ENCODE measurements at places on chromosomes 2 and 18.

- DNase-seq = no peak
Observed at GRCh38 chr2:172375251-172375650, 52.1 kb upstream of the ITGA6 start.

- DNase-seq = no peak
Observed at GRCh38 chr18:12072996-12073395, 20.6 kb upstream of the ANKRD62 start.

DNA sequence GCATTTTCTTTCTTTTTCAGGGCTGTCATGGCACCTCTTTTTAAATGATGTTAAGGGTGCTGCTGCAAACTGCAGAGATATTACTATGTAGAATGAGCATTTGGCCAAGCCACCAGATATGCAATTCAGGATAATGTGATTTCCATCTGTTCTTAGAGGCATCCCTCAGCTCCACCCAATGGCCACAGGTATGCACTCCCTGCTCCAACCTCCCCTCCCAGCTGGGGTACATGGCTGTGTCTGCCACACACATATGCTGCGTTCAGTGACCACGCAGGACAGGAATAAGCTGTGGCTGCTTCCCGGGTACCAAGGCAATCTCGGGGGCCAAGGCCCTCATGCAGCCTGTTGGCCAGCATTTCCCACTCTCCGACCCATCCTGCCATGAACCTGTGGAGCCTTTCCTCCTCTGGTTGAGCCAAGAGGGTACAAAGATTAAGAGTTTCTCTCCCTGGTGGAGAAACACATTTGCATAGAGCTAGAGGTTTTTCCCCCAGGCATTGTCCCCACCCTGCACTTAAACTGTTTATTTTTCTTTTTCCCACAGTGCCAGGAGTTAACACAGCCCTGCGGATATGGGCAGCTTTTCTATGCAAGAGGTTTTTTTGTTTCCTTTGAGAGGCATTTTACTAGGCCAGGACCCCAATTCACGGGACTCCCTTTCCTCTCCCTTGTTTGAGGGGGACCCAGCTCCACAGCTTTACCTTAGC is 147.0 kb downstream of the GCA start:
- no peak for DNase-seq

GRCh38 chr18:3972291-3972930 is 482.7 kb downstream of the DLGAP1 start:
- DNase-seq = no peak

- DNase-seq = peak; percentile 59
Observed at GRCh38 chr2:234444893-234445292, 52.0 kb downstream of the ARL4C start.

DNA sequence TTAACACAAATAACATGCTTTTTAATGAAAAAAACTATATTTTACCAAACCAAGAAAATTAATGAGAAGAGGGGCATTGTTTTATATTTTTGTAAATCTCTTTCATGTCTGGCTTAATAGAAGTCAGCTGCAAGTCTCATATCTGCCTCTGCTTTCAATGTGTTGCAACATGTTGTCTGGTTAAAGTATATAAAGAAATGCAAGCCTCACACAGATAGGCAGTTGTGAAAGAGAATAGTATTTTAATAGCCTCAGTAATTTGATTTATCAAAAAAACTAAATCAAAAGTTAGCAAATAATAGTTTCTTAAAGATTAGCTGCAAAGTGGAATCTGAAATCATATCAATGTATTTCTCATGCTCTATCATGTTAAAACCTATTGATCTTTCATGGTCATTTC is 52.9 kb upstream of the NCOA1 start:
- DNase-seq = no peak

DNA sequence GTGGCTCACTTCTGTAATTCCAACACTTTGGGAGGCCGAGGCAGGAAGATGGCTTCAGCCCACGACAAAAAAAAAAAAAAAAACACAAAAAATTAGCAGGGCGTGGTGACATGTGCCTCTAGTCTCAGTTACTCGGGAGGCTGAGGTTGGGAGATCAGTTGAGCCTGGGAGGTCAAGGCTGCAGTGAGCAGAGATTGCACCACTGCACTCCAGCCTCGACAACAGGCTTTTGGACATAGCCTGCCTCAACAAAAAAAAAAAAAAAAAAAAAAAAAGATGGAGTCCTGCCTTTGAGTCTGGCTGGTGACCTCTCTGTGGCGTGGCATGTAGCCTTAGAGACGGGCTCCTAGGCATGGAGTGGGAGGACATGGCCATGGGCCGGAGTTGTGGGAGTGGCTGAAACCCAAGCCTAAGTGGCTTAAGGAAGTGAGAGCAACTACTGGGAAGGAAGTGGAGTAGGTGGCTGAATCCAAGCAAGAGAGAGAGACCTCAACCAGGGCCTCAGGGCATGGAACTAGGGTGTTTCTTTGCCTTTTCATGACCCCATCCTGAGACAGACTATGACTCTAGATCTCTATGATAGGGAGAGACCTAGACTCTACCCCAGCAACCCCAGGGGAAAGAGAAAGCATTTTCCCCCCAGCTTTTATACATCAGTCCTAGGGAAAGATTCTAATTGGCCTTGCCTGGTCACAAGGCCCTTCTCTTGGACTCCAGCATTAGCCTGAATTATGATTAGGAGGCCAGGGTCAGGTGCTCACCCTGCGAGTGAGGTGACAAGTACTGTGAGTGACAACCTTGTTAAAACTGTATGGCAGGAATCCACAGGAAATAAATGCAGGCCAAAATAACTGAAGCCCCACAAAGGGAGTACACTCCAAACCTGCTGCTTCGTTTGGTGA is 34.2 kb downstream of the NPAS2 start:
- no peak for DNase-seq

DNA sequence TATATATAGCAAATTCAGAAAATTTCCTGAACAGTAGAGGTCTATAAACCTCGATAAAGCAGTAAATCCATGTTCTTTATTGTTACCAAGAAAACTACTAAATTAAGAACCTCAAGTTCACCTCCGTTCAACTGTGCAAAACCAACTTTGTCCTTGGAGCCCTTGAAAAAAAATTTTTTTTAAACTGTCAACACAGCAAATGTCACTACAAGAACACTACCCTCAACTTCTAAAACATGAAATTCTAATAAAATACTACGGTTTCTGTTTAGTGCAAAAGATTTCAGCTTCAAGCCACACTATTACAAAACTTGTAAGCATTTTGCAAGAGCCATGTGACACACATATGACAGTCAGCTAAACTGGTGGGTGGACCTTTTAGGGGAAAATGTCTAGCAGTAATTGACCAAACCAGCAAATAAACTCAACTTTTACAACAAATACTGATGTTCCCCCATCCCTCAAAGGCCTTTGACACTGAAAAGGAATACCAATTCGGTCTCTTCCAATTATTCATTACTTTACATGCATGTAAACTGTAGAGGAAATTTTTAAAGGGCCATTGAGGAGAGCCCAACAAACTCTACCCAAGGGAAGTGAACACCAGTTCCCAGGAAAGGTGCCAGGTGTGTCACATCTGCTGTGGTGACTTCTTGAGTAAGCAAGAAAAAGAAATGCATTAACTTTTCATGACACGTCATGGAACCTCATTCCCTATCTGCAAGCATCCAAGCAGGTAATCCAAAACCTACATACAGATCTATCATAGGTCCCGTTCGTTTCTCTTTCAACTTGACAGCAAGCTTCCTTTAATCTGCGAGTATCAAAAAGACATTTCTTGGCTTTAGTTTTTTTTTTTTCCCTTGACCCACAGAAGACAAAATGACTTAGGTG is 1.4 kb downstream of the RAB1A start:
- DNase-seq = no peak

- DNase-seq = no peak
Observed at GRCh38 chr2:119429225-119429981, 2.3 kb upstream of the TMEM37 start.

DNA sequence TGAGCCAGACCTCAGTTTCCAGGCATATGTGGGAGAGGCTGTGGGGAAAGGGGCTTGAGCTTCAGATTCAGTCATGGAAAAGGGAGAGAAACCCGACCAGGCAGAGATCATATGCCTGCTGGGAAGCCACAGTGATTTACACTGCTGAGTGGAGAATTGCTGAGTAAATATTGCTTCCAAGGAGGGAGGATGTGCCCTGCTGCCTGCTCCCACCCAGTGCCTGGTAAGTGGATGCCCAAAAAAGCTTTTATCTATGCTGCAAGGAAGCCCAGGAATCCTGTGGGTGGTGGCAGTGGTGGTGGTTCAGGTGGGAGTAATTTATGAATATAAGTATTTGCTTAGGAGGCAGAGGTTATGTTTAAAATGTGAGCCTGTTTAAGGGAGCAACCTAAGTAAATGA is 39.5 kb downstream of the INO80C start:
- no peak for DNase-seq

DNA sequence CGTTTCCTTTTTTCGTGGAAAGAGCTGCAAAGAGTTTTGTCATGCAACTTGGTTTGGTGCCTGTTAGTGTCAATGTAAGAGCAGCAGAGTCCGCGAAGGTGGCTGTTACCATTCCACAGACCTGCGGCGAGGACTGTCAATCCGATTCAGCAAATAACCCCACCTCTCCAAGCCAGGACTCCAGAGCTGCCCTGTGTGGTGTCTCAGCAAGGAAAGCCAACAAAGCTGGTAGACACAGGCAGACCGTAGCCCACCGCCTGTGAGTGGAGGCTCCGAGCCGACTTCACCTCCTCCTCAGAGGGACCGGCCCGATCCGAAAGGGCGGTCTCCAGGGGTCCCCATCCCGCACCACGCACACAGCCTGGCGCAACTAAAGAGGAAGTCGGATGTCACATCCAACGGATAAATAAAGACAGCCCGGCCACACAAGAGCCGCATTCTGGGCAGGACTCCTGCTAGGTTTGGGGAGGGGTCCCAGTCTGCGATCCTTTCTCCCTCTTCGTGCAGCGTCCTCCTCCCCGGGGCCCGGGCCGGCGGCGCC is 819 bp downstream of the ANKRD44 start:
- no peak for DNase-seq

- no peak for DNase-seq
Observed at GRCh38 chr2:160694221-160694620, 200.6 kb upstream of the RBMS1 start.

DNA sequence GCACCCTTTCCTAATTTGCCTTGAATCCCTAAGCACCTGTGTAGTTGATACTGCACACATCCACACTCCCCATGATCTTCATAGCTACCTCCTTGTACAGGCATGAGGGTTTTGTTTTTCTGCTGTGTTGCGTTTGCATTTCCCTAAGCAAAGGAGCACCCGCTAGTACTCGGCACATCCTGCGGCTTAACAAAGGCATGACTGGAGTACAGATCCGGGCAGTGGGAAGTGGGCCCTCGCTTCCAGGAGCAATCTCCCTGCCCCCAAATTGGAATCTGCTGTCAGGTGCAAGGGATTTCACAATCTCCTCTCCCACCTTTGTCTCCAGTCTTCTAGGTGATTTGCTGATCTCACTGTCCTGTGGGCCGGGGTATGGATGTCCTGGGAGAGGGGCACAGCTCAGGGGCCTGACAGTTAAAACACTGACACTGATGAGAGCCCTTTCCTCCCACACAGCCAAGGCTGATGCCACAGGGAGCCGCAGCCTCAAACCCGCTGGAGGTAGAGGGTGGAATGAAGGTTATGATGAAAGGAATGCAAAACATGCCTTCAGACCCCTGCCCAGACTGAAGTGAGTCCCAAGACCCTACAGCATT is 98.7 kb upstream of the THOC1 start:
- no peak for DNase-seq

GRCh38 chr2:205858881-205859441 is 176.7 kb downstream of the NRP2 start:
- DNase-seq = no peak

DNA sequence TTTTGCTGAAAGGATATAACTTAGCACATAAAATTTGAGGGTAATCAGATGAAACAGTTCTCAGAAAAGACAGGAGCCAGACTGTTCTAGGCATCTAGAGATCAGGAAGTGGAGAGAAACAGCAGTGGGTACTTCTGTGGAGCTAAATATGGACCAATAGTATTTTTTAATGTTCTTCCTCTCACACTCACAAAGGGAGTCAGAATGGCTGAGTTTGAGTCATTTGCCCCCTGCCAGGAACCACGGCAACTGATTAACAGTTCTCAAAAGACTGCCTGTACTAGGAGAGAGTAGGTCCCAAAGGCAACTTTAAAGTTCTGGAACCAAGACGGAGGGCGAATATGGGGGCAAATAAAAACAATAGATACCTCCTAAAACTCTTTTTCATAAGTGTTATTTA is 107.5 kb downstream of the GULP1 start:
- DNase-seq = no peak

DNA sequence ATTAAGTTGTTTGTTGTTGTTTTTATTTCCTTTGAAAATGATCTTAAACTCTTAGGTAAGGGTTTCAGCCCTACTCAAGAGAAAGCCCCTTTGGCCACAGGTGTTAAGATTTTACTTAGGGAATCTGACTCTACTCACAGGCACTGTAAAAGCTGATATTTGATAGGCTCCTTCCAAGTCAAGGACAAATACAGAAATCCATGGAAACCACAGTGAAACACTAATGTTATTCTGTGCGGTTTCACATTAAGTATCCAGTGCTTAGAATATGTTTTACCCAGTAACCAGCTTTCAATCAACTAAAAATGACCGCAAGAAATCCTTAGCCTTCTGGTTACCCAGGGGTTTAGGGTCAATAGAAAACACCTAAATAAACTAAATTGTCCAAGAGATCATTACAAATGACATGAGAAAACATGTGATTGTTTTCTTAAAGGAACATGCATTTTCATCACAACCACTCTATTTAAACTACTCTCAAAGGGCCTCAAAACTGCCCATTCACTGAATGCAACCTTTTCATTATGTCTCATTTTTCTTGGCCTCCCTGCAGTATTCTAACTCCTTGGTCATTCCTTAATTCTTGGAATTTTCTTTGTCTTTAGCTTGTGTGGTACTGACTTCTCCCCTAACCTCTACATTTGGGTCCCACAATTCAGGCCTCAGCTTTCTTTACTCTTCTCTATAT is 56.0 kb downstream of the CDH2 start:
- DNase-seq = no peak

DNA sequence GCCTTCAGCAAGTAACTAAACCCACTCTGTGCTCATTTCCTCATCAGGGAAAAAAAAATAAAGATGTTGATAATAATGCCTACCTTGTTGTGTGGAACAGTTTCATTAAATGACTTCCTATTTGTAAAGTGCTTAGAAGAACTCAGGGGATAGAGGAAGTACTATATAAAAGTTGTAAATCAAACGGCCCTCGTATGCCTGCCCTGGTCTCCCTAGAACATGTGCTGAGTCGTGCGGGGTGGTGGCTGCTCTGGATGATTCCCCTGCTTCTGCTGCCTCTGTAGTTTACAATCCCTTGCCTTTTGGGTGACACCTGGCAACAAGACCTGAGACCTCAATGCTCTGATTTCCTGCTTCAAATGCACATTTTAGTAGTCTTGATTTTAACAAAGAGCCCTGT is 170.0 kb downstream of the CERS6 start:
- no peak for DNase-seq
